Eye (tissue), 1 donor: ENCODE measurements at places on chromosomes 12 and 14.

- DNase-seq, result no peak
These were observed 156.3 kb upstream of the TMCC3 start for GRCh38 chr12:94806617-94807016.

- DNase-seq, result no peak
These were observed 630.2 kb upstream of the NOVA1 start for GRCh38 chr14:27228053-27228452.

DNA sequence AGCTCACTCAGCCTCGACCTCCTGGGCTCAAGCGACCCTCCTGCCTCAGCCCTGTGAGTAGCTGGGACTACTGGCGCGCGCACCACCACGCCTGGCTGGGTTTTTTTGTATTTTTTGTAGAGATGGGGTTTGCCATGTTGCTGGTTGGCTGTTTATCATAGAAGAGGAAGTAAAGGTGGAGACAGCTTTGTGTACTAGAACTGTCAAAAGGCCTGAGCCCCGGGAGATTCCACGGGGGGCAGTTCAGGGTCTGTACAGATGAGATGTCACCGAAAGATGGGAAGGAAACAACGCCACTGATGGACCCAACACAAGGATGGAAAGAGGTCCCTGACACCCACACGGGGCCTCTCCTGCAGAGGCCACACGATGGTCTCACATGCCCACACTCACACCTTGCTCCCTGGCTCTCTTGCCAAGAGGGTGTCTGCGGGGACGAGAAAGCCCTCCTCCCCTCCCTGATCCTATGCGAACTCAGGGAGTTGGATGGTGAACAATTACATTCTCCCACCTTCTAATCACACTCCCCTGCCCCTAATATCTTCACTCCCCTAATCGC, 66.6 kb downstream of the KDM2B start:
- no peak for DNase-seq

GRCh38 chr12:25072906-25073650, 121.9 kb downstream of the DNAI7 start:
- DNase-seq, result no peak

- DNase-seq, result peak; percentile 62
These were observed 35.2 kb upstream of the MEG3 start for GRCh38 chr14:100790502-100791347.

- DNase-seq, result no peak
These were observed 9.4 kb upstream of the MYL2 start for GRCh38 chr12:110929818-110930217.

DNA sequence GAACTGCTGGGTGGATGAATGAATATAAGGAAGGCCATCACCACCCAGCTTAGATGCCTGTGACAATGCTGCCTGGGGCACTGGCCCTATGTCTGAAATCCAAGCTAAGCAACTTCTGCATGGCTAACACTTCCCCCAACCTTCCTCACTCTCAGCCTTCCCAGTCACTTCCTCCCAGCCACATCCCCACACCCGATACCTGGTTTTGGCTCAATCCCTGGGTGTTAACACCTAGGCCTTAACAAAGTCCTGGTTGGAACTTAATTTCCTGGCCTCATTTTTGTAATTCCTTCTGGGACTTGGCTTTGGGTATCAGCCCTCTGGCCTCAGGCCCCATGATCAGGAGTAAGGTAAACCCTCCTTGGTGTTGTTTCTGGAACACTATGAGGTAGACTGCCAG, 110.0 kb downstream of the EFCAB11 start:
- no peak for DNase-seq

- DNase-seq, result no peak
These were observed 402.2 kb upstream of the USP15 start for GRCh38 chr12:61857968-61858367.

DNA sequence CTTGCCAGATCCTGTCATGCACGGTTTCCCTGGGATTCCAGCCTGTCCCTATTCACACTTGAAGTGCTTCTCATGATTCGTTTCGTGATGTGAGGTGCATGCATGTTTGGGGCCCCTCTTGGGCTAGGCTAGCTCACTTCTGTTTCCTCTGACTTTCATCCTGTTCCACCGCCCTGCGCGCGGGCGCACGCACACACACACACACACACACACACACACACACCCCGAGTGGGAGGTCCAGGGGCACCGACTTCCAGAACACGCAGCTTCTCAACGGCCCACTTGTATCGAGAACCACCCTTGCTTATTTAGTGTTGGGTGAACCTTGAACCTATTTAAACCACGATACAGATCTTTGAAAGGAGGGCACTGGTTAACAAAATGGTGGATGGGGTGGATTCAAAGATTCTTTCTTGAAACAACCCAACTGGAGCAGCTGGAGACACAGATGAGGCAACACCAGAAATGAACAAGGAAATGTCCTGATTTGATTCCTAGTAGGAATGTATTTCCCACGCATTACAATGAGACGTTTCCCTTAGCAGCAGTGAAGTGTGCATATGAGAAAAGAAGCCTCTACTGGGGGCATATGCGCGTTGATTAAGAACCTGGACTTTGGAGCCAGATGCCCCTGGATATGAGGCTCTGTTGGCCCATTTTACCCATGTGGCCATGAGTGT, 16.3 kb downstream of the ELK3 start:
- no peak for DNase-seq

DNA sequence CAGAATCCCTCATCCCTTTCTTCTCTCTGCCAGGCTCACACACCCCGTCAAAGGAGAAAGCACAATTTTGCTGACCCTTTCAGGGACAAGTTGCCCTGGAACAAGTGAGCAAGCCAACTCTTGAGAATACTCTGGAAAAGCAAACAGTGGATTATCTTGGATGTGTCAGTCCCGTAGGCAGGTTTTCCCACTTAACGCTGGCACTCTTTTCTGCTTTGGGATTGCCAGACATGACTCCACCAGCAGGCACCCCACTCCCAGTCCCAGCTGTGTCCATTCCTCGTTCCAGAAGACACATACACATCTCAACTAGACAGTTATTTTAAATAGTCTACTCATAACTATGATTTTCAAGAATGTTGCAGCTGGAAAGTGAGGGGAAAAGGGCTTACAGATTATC, 145.5 kb upstream of the CDKN3 start:
- no peak for DNase-seq

DNA sequence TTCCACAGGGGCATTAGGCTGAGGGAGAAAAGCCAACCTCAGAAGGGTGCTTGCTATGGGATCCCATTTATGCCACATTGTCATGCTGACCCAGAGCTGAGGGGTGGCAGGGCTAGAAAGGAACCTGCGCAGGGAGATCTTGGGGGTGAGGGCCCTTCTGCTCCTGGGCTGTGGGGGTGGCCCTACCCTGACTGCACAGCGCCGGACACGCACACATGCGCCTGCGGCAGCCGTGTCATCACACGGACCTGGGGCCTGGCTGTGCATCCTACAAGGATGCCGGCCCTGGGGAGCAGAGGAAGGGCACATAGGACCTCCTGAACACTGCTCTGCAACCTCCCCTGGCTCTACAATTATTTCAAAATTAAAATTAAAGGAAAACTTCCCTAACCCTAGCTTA, 6.9 kb downstream of the CDCA4 start:
- DNase-seq, result no peak

DNA sequence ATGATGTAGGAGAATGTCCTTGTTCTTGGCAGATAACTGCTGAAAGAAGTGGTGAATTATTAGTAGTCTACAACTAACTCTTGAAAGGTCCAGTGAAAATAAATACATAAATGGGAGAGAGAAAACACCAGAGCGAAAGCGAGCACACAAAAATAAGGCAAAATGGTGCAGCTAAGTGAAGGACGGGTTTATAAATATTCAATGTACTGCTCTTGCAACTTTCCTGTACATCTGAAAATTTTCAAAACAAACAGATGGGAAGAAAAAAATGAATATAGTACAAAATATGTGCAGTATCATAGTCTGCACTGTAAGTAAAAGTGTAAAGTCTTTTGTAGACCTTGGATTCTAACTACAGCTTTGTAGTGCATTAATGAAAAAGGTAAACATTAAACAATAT, 1.3 kb downstream of the MOK start:
- DNase-seq, result no peak

DNA sequence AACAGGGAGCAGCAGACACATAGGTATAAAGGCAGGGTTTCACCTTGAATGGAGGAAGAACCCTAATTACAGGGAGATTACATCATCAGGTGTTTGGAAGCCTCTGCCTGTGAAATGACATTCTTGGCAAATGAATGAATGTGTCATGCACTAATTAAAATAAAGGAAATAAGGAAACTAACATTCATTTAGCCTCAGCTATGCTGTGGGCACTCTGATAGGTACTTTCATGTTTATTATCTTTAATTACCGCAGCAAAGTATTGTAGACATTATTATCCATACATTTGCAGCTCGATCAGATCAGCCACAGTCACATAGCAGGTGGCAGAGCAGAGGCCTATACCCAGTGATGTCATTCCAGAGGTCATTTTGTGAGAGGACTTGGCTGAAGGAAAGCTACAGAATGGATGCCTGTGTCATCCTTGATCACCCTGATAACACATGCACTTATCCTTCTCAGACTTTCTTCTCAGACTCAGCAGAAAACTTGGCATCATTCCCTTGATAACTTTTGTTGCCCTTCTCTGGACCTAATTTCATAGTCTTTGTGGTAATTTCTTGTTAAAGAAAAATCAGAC, 18.4 kb downstream of the ZNF664 start:
- no peak for DNase-seq

DNA sequence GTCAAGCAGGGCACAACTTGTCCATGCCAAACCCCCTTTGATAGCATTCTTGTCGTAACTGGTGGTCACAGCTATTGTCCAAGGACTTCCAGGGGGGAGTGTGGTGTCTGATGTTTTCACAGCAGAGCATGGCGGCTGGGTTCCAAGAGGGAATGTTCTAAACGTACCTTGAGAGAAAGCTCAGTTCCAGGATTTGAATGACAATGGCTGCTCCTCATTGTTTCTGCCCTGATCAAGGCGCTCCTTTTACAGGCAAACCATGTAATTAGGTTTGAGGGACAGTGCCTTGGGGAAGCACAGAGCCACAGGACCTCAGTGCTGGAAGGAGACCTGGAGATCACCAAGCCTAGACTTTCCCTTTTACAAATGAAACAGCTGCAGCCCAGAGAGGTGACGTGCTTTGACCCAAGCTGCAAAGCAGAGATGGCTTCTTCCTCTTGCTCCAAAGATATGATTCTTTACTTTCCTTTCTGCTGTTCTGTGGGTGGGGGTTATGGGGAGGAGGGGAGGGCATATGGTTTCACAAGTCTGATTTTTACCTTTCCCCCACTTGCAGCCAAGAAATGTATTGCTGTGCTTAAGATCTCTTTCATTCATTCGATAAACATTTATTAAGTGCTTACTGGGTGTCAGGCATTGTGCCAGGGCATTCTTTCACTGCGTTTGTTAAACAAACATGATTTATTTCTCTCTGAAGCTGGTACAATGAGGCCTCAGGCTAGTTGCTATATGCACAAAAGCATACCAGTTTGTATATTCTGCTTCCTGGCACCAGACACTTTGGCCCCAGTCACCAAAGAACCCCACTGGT, 172.8 kb downstream of the KTN1 start:
- DNase-seq, result no peak

- no peak for DNase-seq
These were observed 326.6 kb downstream of the BTG1 start for GRCh38 chr12:91819132-91819447.

DNA sequence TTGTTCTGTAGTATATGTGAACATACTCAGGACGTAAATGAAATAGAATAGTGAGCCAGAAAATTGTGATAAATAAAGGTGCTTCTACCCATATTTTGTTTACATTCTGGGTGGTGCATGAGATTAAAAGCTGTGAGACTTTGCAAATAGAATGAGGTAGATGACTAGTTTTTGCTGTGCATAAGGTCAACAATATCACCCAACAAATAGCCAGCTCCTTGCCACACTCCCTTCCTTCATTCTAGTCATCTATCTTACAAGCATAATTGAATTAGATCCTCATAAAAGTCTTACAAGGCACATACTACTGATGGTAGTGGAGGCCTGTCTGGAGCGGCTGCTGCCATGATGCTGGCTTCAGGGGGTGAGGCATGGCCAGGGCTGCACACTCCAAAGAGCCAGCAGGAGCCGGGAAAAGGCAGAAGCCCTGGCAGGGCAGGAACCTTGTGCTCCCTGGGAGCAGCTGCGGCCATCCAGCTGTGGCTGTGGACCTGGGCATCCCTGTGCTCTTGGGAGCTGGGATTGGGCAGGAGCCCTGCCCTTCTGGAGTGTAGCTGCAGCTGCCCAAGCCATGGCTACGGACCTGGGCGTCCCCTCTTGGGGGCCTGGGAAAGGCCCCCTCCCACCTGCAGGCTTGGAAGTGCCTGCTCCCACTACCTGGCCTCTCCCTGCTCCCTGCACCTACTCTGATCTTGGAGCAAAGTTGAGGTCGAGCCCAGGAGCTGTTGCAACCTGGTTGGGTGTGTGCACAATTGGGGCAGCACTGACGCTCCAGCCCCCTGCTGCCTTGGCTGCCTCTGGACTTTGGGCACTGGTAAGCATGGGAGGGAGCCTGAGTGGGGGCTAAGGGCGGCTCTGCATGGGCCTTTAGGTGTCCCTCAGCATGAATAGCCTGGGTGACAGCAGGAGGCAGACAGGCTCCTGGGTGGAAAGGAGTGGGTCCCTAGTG, 112.8 kb downstream of the DACT1 start:
- DNase-seq, result no peak

GRCh38 chr14:92750994-92751400, 2.6 kb upstream of the LGMN start:
- no peak for DNase-seq

DNA sequence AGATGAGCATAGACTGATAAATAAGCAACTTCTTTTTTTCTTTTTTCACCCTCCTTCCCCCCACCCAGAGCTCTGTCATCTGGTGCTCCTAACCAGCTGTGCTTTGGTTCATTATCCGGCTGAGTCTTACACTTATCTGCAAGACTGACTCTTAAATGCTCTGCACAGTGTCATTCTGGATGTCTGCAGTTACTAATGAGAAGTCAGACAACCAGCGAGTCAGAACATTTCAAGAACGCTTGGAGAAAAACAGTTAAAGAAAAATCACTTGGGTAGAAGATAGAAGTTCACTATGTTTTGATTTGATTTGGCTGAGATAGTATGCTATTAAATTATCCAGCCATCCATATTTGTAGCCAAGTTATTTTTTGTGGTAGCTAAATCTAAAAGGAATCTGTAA, 328.9 kb upstream of the PRICKLE1 start:
- peak; percentile 54 for DNase-seq

- no peak for DNase-seq
These were observed 15.1 kb upstream of the PPM1A start for GRCh38 chr14:60233891-60234290.

GRCh38 chr12:47896633-47897032, 8.2 kb downstream of the VDR start:
- DNase-seq, result no peak

DNA sequence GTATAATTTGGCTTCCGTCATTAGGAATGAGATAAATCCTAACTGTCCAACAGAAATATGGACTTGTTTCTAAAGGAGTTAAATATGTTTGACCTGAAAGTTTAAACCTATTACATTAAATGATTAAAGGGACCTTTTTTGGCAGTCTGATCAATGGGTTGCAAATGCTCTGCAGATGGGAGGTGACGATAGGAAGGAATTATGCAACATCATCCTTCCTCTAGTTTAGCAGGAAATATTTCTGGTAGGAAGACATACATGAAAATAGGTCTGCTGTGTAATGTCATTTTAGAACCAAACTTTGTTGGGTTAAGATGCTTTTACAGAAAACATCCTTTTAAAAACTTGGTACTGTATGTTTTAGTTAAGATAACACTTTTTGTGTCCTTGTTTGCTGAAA, 2.6 kb downstream of the LRRC10 start:
- DNase-seq, result no peak
